ENCODE measurements at places on chromosomes 2 and 18. TPM values are rescaled to one million over a fixed set of nuclear protein-coding genes. Genes with fewer than 3 reads are reported as not detected.

DTNA gene
- not detected for total RNA-seq

GPR39 gene
- not detected for total RNA-seq

- H3K4me1 ChIP-seq, result no peaks in the 10 kb centered on the region
- H3K36me3 ChIP-seq, result no peaks in the 10 kb centered on the region
- no peaks in the 10 kb centered on the region for H3K27me3 ChIP-seq
- no peak overlapping the region for H3K4me3 ChIP-seq
These were observed 147.6 kb downstream of the SLC8A1 start for GRCh38 chr2:40304340-40304739.

GRCh38 chr2:160968183-160968582, 192.0 kb upstream of the TANK start:
- no peaks in the 10 kb centered on the region for H3K4me1 ChIP-seq
- no peak overlapping the region for H3K27ac ChIP-seq
- H3K36me3 ChIP-seq, result no peaks in the 10 kb centered on the region
- DNase-seq, result no peak
- no peak overlapping the region for H3K4me3 ChIP-seq

GRCh38 chr18:10564975-10565773, 39.3 kb downstream of the NAPG start:
- H3K4me3 ChIP-seq, result no peak overlapping the region
- H3K27me3 ChIP-seq, result no peaks in the 10 kb centered on the region
- H3K4me1 ChIP-seq, result peaks cover 2% of the 10 kb centered on the region
- no peak for DNase-seq
- no peaks in the 10 kb centered on the region for H3K36me3 ChIP-seq

DNA sequence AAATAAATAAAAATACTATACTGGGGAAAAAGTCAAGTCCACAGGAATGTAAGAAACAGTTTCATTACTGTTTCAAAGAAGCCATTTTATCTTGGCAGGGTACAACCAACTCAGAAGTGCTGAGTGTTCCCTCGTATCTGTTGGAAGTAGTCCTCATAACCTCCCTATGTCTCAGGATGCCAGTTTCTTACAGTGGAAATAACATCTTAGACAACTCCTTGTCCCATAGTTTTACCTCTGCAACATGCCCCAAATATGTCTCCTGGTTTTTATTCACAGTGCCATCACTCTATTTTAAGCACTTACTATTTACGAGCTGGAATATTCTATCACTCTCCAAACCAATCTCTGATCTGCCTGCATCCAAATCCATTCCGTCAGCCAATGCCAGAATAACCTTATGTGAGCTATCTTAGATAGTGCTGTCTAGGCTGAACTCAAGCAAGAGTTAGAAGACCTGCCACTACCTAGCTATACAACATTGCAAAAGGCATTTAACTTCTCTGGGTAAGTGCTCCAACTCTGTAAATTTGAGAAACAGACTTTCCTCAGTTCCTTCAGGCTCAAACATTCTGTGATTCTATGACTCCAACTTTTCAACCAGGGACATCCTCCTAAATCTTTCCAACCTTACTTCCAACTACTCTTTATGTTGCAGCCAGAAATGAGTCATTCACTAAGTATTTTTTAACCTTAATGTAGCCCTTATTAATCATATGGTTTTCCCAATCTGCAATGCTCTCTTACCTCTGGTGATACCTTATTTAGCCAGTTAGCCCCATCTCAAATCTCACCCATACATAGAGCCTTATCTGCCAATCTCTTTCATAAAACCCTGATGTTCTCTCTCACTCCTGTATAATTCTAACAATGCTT, 66.7 kb downstream of the RTN4 start:
- no peak for DNase-seq
- H3K27me3 ChIP-seq, result no peaks in the 10 kb centered on the region
- peaks cover 17% of the 10 kb centered on the region for H3K4me1 ChIP-seq

DNA sequence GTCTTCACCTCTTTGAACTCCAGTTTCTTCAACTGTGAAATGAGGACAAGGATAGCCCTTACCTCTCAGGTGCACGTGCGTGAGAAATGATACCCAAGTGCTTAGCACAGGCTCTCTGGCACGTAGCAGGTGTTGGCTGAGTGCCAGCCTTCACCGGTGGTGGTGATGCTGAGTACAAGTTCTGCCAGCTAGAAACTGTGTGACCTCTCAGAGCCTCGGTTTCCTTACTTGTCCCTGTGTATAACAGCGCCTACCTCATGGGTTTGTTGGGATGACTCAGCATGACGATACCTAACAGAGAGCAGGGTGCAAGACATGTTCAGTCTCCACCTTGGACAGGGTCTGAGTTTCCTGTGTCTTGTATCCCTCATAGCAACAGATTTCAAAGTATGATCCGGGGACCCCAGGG, 205.1 kb downstream of the TNS1 start:
- DNase-seq, result no peak
- H3K27ac ChIP-seq, result no peak overlapping the region
- H3K4me1 ChIP-seq, result no peaks in the 10 kb centered on the region
- no peak overlapping the region for H3K4me3 ChIP-seq
- no peaks in the 10 kb centered on the region for H3K36me3 ChIP-seq
- H3K27me3 ChIP-seq, result no peaks in the 10 kb centered on the region

- H3K36me3 ChIP-seq, result no peaks in the 10 kb centered on the region
- H3K27ac ChIP-seq, result no peak overlapping the region
- peaks cover 8% of the 10 kb centered on the region for H3K4me1 ChIP-seq
- no peaks in the 10 kb centered on the region for H3K27me3 ChIP-seq
These were observed 5.3 kb upstream of the NCL start for GRCh38 chr2:231469583-231469950.

DNA sequence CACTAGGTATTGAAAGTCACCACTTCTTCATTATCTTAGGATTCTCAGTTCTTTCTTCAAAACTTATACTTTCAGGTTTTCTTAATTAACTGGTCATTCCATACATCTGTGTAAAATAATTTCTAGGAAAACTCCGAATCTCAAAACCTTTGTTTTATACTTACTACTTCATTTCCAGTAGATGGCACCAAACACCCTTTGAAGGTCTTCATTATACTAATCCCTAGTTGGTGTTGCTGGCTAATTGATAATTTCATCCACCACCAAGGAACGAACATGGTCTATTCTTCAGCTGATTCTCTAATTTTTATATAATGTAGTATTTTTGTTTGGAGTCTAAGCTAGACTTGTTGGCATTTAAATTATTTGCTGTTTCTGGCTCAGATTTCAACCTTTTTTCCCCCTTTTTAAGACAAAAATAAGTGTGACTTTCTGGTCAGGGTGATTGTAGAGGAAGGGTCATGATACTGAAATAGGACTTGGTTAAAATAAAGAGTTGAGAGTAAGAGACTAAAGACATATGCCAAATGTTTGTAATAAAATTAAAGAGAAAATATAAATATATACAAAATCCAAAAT, 2.8 kb upstream of the MXD1 start:
- peak overlapping the region; percentile 16 for H3K27ac ChIP-seq
- peak; percentile 90 for DNase-seq
- peaks cover 22% of the 10 kb centered on the region for H3K36me3 ChIP-seq
- peaks cover 37% of the 10 kb centered on the region for H3K4me1 ChIP-seq
- no peak overlapping the region for H3K4me3 ChIP-seq
